Activated CD8-positive, alpha-beta T cell treated with anti-CD3 and anti-CD28 coated beads for 36 hours (primary cell): ENCODE measurements at places on chromosomes 1 and 21.
A peak's percentile ranks its signal among the peaks of the same experiment; 100 is the strongest.

GRCh38 chr1:77413541-77414335 lies 131.9 kb downstream of the AK5 start:
- H3K4me1 ChIP-seq: peaks cover 20% of the 10 kb centered on the region
- H3K27ac ChIP-seq: no peak overlapping the region
- H3K4me3 ChIP-seq: no peak overlapping the region
- no peak for DNase-seq
- peaks cover 17% of the 10 kb centered on the region for H3K36me3 ChIP-seq

DNA sequence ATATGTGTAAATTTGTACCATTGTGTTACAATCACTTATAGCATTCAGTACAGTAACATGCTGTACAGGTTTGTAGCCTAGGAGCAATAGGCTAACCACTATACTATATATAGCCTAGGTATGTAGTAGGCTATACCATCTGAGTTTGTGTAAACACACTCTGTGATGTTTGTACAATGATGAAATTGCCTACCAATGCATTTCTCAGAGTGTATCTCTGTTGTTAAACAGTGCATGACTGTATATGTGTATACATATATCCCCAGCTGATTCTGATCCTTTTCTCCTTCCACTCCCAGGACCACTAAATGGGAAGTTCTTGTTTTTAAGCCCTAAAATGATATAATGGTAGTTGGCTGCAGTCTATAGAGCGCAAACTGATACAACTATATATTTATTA lies 7.8 kb downstream of the GNPAT start:
- no peaks in the 10 kb centered on the region for H3K27me3 ChIP-seq
- no peak overlapping the region for H3K4me3 ChIP-seq
- H3K4me1 ChIP-seq: peaks cover 21% of the 10 kb centered on the region
- no peak for DNase-seq
- no peak overlapping the region for H3K27ac ChIP-seq

DNA sequence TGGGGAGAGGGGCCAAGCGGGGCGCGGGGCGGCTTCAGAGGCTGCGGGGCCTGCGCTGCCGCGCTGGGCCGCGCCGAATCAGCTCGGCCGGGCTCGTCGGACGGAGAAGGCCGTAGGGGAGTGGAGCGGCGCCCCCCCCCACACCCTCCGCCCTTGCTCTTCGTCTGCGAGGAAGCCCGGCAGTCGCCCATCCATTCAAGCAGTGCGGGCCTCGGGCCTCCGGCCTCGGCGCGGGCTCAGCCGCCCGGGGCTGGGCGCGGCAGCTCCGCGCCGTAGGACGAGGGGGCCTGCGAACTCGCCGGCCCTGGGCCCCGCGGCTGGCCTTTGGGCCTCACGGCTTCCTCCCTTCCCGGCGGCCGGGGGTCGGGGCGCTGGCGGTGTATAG lies 564 bp downstream of the CTPS1 start:
- no peak for DNase-seq
- peaks cover 53% of the 10 kb centered on the region for H3K4me1 ChIP-seq
- H3K4me3 ChIP-seq: peak overlapping the region; percentile 91
- H3K27me3 ChIP-seq: no peaks in the 10 kb centered on the region
- peak overlapping the region; percentile 94 for H3K27ac ChIP-seq

- H3K27ac ChIP-seq: no peak overlapping the region
- H3K4me1 ChIP-seq: no peaks in the 10 kb centered on the region
- DNase-seq: no peak
- H3K36me3 ChIP-seq: no peaks in the 10 kb centered on the region
These were observed 333.7 kb downstream of the HLX start for GRCh38 chr1:221212926-221213325.

DNA sequence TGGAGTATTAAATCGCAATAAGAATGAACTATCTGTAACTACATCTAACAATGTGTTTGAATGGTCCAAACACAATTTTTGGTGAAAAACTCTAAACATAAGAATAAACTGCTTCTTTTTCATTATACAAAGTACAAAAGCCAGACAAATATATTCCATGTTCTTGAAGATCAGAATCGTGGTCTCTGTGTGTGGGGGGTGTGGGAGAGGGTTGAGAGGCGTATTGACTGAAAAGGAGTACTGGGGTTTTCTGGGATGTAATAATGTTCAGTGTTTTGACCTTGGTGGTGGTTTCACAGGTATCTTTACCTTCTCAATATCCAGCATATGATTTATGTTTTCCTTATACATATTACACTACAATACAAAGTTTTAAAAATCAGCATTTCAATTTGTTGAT lies 764 bp upstream of the CFH start:
- no peak overlapping the region for H3K27ac ChIP-seq
- no peaks in the 10 kb centered on the region for H3K36me3 ChIP-seq
- no peak for DNase-seq
- H3K4me1 ChIP-seq: peaks cover 12% of the 10 kb centered on the region
- H3K4me3 ChIP-seq: no peak overlapping the region

DNA sequence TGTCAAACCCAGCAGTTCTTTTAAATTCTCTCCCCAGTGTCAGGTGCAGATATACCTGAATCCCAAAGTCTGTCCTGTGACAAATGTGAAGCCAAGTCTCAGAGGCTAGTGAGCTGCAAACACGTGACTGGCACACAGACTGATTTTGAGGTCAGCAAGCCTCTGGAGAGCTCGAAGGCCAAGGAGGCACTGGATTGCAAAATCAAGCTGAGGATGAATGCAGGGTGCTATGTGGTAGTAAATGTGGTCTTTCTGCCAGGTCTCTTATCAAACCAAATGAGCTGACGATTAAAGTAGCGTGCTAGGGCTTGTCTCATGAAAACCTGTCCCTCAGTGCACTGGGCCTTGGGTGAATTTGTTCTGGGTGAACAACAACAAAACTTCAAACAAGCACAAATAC lies 20.6 kb downstream of the GPR3 start:
- no peak overlapping the region for H3K4me3 ChIP-seq
- peaks cover 15% of the 10 kb centered on the region for H3K4me1 ChIP-seq
- peaks cover 48% of the 10 kb centered on the region for H3K36me3 ChIP-seq
- no peaks in the 10 kb centered on the region for H3K27me3 ChIP-seq
- H3K27ac ChIP-seq: peak overlapping the region; percentile 44
- DNase-seq: no peak

DNA sequence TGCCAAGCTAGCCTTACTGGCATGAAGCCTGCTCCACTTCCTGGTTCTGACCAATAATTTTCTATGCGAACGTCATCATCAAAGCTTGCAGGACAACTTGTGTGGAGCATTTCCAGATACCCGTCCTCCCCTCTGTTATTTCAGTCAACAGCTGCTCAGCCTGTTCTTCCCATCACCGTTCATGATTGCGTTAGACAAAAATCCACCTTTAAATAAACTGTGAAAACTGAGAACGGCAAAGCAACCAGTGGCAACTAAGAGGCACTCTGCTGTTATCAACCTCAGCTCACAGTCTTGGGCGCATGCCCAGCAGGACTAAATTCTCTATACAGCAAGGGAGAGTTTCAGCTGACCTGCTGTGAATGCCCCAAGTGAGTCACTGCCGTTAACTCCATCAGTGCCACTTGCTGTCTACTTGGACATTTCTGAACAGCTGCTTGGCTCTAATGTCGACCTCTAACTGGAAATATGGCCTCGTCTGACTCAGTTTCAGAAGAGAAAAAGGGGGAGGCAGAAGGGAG lies 207.4 kb upstream of the RUNX1 start:
- DNase-seq: no peak
- H3K36me3 ChIP-seq: no peaks in the 10 kb centered on the region
- peaks cover 9% of the 10 kb centered on the region for H3K4me1 ChIP-seq
- H3K4me3 ChIP-seq: no peak overlapping the region
- H3K27me3 ChIP-seq: peaks cover 5% of the 10 kb centered on the region
- H3K27ac ChIP-seq: no peak overlapping the region

GRCh38 chr1:158686111-158687009 lies at the start of gene SPTA1:
Gene SPTA1 (minus strand): TSS chr1:158686715. CDS start chr1:158686517, 198 bp downstream.
- no peaks in the 10 kb centered on the region for H3K4me1 ChIP-seq
- no peak for DNase-seq
- peaks cover 14% of the 10 kb centered on the region for H3K27me3 ChIP-seq
- H3K36me3 ChIP-seq: no peaks in the 10 kb centered on the region
- H3K27ac ChIP-seq: no peak within 1 kb of the TSS

- no peak for DNase-seq
- H3K27ac ChIP-seq: no peak overlapping the region
- H3K4me1 ChIP-seq: peaks cover 29% of the 10 kb centered on the region
- peaks cover 25% of the 10 kb centered on the region for H3K27me3 ChIP-seq
- no peaks in the 10 kb centered on the region for H3K36me3 ChIP-seq
These were observed 99.3 kb upstream of the COA6 start for GRCh38 chr1:234273981-234274380.
